ENCODE measurements at places on chromosomes 5 and 9.

- DNase-seq: no peak
Observed at GRCh38 chr5:95449460-95449859, 58.3 kb downstream of the FAM81B start.

GRCh38 chr5:160702934-160703333 lies 149.1 kb downstream of the ATP10B start:
- no peak for DNase-seq

DNA sequence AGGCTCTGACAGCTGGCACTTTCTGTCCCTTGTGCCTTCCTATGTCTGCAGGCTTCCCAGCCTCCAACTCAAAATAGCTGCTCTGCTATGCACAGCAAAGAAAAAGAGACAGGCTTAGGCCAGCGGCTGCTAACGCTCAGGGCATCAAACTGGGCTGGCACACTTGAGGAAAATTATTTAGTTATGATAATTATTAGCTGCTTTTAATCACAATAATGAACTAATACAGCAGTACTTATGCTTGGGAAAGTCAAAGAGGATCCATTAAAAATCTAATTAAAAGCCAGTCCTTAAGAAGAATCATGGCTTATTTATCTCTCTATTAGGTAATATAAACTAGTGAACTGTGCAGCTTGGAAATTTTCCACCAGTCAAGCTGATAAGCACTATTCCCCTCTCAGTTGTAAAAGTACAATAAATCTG lies 233.2 kb downstream of the SLIT3 start:
- no peak for DNase-seq

DNA sequence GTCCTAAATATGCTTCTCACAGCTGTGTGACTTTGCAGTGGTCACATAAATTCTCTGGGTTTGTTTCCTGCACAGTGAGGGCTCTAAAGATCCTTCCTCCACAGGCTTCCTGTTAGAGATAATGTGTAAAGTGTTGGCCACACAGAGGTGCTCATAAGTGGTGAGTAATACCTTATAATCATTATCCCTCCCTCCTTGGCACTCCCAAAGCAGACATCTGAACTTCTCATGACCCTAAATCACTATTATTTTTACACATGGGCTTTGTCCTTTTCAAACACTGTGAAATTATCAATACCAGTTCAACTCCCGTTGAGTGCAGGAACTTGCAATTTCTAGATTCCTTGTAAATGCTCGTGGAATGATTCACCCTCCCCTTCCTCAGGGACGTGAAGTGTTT lies 100.2 kb downstream of the BRINP1 start:
- no peak for DNase-seq

- DNase-seq: no peak
Observed at GRCh38 chr5:60386436-60387050, 313.4 kb downstream of the DEPDC1B start.

GRCh38 chr9:96299823-96300222 lies 2.2 kb downstream of the HSD17B3 start:
- DNase-seq: no peak

DNA sequence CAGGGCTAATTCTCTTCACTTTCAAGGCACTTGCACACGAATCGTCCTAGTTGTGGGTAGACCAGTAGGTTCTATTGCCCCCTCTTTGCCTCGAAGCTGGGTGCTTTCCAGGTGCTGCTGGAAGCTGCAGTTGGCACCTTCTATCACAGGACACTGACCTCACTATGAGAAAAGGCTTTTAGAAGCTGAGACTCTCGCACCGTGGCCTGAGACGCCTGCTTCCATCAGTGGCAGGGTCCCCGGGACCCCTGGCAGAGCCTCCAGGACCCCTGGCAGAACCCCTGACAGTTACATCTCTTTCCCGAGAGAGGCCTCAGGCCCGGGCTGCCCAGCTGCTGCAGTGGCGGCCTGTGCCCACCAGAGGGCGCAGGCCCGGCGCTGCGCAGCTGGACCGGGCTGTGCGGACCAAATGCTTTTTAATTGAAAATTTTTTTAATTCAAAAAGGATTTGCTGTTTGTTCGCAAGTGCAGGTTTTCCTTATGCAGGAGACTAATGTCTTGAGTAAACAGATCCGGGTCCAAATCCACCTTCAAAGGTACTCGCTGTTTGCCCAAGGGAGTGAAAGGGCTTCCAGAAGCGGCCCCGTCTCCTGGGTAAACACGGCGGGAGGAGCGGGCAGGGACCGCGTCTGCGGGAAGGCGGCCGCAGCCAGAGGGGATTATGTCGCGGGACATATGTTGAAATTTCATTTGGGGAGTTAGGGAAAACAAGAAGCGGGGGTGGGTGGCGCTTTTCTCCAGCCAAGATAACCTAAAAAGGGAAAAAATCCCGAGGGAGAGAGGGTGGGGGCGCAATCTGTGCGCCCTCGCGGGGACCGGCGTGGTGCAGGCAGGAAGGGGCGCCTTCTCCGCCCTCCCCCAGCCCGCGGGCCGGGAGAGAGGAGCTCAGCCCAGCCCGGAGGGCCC lies 114.5 kb upstream of the LMX1B start:
- DNase-seq: no peak

DNA sequence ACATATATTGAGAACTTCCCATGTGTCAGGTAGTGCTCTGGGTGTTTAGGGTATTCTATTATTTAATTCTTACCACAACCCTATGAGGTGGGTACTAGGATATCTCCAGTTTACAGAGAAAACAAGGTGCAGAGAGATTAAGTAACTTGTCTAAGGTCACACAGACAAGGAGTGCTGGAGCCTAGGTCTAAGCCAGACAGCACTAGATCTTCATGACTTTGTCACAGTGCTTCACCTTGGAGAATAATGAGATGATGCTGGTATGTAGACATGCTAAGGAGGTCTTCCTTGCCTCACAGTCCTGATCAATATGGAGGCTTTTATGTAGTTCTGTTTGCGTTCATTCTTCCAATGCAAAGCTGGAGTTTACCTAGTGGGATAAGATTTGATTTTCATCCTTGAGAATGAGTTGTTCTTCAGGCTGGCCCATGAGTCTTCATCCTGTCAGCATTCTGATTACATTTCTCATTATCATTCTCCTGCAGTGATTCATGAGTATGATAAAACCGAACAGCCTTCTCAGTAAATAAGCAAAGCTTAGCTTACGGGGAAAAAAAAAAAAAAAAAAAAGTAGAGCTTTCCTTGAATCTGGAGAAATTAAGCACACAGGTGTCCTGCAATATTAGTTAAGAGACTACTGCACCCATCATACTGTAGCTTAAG lies 176.3 kb downstream of the C9orf152 start:
- DNase-seq: no peak

- DNase-seq: no peak
Observed at GRCh38 chr9:22413884-22414283, 32.7 kb upstream of the DMRTA1 start.

DNA sequence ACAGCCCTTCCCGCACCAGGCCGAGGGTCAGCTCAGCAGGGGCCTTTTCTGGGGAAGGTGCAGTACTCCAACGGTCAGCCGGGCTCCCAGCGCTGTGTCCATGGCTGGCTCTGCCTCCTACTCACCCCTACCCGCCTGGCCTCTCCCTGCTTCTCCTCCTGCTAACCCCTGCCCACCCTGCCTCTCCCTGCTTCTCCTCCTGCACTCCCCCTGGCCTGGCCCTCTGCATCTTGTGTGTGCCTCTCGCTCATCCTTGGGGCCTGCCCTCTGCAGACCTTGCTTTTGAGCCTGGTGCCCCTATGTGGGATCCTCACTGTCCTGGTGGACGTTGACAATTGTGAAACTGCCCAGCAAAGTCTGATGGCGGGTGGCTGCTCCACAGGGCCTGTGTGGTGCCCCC lies 274.6 kb upstream of the IRX2 start:
- DNase-seq: no peak

Measured in activated CD4-positive, alpha-beta T cell treated with anti-CD3 and anti-CD28 coated beads for 24 hours (primary cell).